H1 (cell line): ENCODE measurements at places on chromosomes 7 and 10. TPM values are rescaled to one million over a fixed set of nuclear protein-coding genes. Genes with fewer than 3 reads are reported as not detected.

DNA sequence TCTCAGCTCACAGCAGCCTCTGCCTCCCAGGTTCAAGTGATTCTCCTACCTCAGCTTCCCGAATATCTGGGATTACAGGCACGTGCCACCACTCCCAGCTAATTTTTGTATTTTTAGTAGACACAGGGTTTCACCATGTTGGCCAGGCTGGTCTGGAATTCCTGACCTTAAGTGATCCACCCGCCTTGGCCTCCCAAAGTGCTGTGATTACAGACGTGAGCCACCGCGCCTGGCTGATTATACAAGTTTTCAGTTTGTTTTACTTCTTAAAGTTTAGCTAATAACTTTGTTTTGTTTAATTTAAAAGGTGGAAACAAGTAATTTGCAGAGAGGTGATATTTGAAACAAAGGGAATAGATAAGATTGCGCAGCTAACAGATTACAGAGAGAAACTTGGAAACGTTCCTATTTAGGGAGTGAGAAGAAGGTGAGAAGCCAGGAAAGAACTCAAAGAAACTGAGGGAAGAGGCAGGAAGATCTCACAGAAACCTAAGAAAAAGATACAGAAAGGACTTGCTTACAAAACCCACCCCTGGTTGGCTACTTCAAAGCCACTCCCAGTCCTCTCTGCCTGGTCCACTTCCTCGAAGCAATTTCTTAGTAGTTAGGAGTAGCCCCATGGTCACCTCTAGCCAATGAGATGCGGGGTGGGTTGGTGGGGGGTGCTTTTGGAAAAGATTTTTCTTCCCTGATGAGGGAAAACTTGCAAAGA lies 15.0 kb upstream of the PDLIM1 start:
- H3K4me1 ChIP-seq, result peaks cover 7% of the 10 kb centered on the region; the same call in 1 of the 2 replicates
- H3K36me3 ChIP-seq, result no peaks in the 10 kb centered on the region
- no peak for DNase-seq
- H3K4me3 ChIP-seq, result no peak overlapping the region
- H3K27ac ChIP-seq, result no peak overlapping the region

DNA sequence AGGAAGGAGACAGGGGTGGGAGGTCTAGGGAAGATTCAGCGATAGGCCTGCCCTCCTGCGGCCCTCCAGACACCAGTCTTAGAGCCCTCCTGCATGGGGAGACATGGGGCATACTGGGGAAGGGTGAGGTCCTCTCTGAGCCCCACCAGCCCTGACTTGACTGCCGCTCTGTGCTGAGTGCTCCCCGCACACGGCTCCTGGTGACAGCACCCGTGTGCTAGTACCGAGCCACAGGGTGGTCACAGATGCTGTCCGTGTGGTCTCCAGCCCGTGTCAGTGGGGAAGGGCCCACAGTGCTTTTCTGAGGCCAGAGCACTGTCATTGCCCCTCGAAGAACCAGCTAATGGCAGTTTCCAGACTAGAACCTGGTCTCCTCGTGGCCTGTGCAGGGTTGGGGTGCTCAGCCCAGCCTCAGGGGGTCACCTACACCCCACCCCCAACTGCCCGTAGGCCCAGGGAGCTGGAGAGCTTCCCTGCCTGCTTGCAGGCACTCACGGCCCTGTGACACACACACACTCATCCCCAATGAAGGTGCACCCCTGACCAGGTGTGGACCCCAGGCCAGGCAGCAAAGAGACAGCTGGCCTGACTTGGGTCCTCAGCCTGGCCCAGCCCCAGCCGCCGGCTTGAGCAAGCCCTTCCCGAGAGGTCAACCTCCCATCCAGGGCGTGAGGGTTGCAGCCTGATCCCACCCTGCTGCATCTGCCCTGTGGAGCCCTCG lies 86.0 kb upstream of the RET start:
- no peak overlapping the region for H3K4me3 ChIP-seq
- no peak overlapping the region for H3K27ac ChIP-seq
- no peaks in the 10 kb centered on the region for H3K36me3 ChIP-seq
- no peaks in the 10 kb centered on the region for H3K27me3 ChIP-seq
- H3K4me1 ChIP-seq, result no peaks in the 10 kb centered on the region

- H3K4me3 ChIP-seq, result no peak overlapping the region
- no peaks in the 10 kb centered on the region for H3K36me3 ChIP-seq
- no peak overlapping the region for H3K27ac ChIP-seq
- no peaks in the 10 kb centered on the region for H3K4me1 ChIP-seq
- DNase-seq, result no peak
Measured at GRCh38 chr7:68562323-68562899, 1035.9 kb upstream of the AUTS2 start.

GRCh38 chr7:155129789-155130188 lies 59.7 kb downstream of the HTR5A start:
- H3K4me1 ChIP-seq, result no peaks in the 10 kb centered on the region
- H3K27me3 ChIP-seq, result no peaks in the 10 kb centered on the region; the same call in 1 of the 2 replicates
- no peak overlapping the region for H3K4me3 ChIP-seq
- no peaks in the 10 kb centered on the region for H3K36me3 ChIP-seq

- peaks cover 1% of the 10 kb centered on the region; the same call in 1 of the 2 replicates for H3K4me1 ChIP-seq
- no peaks in the 10 kb centered on the region for H3K36me3 ChIP-seq
- H3K27ac ChIP-seq, result no peak overlapping the region
- no peak for DNase-seq
Measured at GRCh38 chr7:122789156-122789555, 86.4 kb upstream of the RNF148 start.

The TAS2R5 gene
- 3.9 and 6.2 TPM in 2 replicates for polyA plus RNA-seq

The ICA1 gene
- polyA plus RNA-seq, result 9.4 and 14.9 TPM in 2 replicates

The OGDHL gene
- 16.1 and 23.2 TPM in 2 replicates for polyA plus RNA-seq

DNA sequence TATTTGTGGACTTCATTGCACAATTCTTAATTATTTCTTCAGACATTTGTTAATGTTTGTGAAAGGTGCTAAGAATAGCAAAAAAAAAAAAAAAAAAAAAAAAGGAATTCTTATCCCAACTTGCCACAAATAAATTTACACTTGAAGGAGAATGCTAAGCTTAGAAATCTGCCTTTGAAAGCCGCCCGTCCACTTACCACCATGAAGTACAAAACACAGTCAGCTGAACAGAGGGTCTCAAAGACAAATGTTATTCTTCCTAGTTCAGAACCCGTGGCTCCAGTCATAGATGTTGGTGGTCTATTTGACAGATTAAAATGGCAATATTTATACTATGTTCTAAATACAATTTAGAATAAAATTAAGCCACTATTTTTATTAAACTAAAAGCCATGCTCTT lies 141.2 kb downstream of the ELAPOR2 start:
- H3K27ac ChIP-seq, result no peak overlapping the region
- H3K4me1 ChIP-seq, result no peaks in the 10 kb centered on the region
- H3K36me3 ChIP-seq, result no peaks in the 10 kb centered on the region
- H3K4me3 ChIP-seq, result no peak overlapping the region
- H3K27me3 ChIP-seq, result peaks cover 6% of the 10 kb centered on the region; the same call in 1 of the 2 replicates

The SPDYE16 gene
- polyA plus RNA-seq, result 0.03 TPM in 1 of 2 replicates, not detected in the other

The FAM24A gene
- polyA plus RNA-seq, result not detected in 2 replicates

The TCAF2 gene
- polyA plus RNA-seq, result 0.06 and 0.08 TPM in 2 replicates

- H3K36me3 ChIP-seq, result no peaks in the 10 kb centered on the region
- DNase-seq, result no peak
- no peak overlapping the region for H3K4me3 ChIP-seq
- no peaks in the 10 kb centered on the region for H3K4me1 ChIP-seq
Measured at GRCh38 chr10:61271127-61271780, 181.9 kb downstream of the TMEM26 start.

The COL26A1 gene
- polyA plus RNA-seq, result 51.1 and 68.1 TPM in 2 replicates

The ADAM8 gene
- polyA plus RNA-seq, result 4.6 and 6.0 TPM in 2 replicates

GRCh38 chr7:96989241-96989858 lies 16.0 kb upstream of the DLX6 start:
- H3K4me1 ChIP-seq, result peaks cover 16% of the 10 kb centered on the region
- peaks cover 59% of the 10 kb centered on the region for H3K27me3 ChIP-seq
- H3K4me3 ChIP-seq, result peak overlapping the region; percentile 11; the same call in 1 of the 2 replicates

DNA sequence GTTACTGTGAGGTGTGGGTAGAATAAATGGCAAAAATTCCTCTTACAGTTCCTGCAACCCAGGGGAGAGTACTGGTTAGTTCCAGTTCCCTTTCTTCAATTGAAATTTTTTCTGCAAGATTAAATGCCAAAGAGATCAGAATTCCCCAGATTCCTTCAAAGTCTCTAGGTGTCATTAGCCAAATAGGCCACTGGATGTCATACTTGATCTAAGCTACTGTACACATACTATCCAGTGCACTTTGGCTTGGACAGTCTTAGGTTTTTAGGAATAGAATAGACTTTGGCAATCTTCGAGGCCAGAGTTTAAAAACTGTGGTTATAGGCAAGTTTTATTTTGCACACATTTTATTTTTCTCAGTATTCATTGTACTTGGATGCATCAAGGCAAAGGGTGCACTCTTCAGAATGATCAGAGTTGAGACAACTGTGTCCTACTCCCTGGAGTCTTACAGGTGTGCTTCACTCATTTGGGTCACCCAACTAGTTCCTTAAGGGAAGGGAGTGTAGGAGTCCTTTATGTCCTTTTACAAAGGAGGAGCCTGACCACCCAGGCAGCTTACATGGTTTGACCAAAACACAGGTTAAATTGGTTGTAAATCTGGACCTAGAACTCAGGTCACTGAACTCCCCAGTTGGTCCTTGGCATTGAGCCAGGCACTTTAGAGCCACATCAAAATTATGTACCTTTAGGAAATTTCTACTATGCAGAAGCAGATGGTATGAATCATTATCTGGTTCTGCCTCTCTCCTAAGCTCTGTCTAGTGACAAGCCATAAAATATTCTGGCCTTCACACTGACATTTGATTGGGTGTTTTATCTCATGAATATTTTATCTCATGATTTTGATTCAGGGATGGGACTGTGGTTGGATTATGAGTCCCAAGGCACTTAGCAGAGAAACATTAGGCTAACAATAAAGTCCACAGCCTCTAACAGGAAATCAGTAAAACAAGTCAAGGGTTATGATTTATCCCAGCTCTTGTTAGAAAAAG lies 49.5 kb downstream of the ASAH2B start:
- no peaks in the 10 kb centered on the region for H3K27me3 ChIP-seq
- H3K4me1 ChIP-seq, result peaks cover 3% of the 10 kb centered on the region; the same call in 1 of the 2 replicates
- no peak for DNase-seq
- H3K27ac ChIP-seq, result no peak overlapping the region
- H3K36me3 ChIP-seq, result no peaks in the 10 kb centered on the region
